ENCODE measurements at places on chromosomes 5 and 9.

DNA sequence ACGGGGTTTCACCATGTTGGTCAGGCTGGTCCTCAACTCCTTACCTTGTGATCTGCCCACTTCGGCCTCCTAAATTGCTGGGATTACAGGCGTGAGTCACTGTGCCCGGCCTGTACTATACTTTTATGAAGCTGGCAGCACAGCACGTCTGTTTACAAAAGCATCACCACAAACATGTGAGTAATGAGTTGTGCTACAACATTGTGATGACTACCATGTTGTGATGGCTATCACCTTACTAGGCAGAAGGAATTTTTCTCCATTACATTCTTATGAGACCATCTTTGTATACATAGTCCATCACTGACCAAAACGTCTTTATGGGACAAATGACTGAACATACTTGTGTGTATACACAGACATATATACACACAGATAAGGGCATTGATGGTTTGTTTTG lies 1019.0 kb downstream of the CDH18 start:
- DNase-seq = no peak

DNA sequence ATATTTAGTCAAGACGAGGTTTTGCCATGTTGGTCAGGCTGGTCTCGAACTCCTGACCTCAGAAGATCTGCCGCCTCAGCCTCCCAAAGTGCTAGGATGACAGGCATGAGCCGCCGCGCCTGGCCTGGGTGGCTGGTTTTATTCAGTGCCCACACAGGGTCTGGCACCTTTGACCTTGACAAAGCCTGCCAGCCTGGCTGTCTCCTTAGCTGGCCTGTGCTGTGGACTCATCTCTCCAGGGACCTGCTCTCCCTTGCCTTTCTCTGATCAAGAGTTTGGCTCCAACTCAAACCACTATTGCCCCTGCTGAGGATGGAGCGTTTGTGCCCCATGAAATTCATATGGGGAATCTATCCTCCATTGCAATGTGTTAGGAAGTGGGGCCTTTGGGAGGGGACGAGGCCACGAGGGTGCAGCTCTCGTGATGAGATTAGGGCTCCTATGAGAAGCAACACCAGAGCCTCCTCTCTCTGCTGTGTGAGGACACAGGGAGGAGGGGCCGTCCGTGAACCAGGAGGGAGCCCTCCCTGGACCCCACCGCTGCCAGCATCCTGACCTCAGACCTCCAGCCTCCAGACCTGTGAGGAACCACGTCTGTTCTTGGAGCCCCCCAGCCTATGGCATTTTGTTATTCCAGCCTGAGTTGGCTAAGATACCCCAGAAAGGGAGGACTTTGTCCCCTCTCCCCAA lies 45.0 kb downstream of the MRPL36 start:
- no peak for DNase-seq

- no peak for DNase-seq
Observed at GRCh38 chr5:155343468-155343867, 329.9 kb downstream of the KIF4B start.

DNA sequence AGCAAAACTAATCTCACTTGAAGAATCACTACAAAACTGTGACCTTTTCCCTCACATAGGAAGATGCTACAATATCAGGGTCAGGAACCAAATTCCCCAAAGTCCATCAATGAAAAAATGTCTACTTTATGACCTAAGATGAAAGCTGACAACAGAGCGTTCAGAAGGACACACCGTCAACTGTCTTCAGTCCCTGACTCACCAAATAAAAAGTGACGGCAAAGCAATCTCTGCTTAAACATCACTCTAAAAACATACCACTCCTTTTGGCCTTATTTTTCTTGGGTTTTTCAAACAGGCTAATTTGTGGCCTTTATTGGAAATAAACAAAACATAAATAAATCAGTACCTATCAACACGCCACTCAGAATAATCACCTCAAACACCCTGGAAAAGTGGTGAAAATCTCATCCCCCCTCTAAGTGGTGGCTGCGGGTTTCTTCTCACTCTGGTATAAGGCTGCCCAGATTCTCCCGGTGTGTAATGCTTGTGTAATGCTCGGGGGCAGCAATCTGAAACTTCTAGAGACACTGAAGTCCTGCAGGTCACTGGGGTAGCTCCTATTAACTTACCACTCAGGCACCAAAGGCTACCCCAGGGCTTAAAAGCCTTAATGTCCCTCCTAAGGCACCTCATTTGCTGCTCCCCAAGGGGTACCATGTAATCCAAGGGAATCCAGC lies 29.5 kb downstream of the SEMA4D start:
- DNase-seq = no peak

DNA sequence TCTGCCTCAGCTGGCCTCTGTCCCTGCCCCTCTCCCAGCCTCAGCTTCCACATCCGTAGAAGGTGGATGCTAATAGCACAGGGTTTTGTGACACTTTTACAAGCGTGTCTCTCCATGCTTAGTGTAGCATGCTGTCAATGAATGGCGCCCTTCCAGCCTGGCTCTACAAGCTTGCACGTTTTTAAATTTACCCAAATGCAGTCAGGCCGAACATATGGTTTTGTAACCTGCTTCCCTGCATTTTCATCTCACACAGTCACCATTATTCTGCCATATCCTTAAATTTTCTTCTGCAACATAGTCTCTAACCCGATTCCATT lies 28.8 kb downstream of the FAM163B start:
- no peak for DNase-seq

GRCh38 chr9:71706176-71706575 lies 62.1 kb downstream of the CEMIP2 start:
- DNase-seq = no peak
